ENCODE measurements at places on chromosomes 4 and X.
A peak's percentile ranks its signal among the peaks of the same experiment; 100 is the strongest.

- DNase-seq, result peak; percentile 91
These were observed 10.8 kb upstream of the HHIP start for GRCh38 chr4:144634978-144635747.

- DNase-seq, result no peak
These were observed 38.3 kb upstream of the CWH43 start for GRCh38 chr4:48947731-48948130.

DNA sequence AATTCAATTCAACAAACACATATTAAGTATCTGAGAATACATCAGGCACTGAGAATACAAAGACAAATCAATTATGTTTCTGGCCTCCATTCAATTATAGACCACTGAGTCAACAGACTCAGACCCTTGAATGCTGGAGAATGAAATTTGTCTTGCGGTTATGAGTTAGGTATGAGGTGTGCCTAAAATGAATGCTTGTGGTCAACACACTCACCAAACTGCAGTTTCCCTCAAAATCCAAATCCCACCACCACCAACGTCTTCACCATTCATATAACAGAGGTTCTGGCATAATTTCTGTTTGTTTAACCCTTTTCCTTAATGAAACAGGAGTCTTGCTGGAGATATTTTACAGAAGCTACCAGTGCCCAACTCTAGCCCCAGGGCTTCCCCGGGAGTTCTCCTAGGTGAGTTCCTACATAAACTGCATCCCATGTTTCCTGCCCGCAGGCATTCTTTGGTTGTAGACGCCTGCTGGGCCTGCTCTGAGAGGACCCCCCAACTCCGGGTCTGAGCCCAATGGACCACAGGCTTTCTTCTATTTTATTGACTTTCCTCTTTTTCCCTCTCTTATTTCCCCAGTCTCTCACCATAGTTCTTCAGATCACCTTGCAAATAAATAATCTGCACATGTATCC, 119.2 kb downstream of the DDX53 start:
- no peak for DNase-seq

- DNase-seq, result peak; percentile 49
These were observed 443.3 kb downstream of the GBA3 start for GRCh38 chr4:23135792-23136645.

DNA sequence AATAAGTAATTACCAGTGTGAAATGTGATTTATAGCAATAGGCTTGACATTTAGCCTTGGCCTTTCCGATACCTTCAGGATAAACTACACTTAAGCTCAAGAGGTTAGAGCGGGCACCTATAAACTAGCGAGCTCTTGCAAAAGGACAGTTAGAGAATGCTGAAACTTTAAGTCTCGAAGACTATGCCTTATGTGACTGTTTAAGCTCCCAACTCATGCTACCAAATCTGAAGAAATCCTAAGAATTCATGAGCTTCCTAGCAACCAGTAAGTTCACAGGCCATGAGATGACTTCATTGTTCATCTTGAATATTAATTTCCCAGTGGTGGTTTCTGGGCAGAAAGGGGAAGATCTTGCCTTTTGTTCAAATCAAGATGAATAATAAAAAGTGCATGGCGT, 4.7 kb downstream of the STOX2 start:
- no peak for DNase-seq

DNA sequence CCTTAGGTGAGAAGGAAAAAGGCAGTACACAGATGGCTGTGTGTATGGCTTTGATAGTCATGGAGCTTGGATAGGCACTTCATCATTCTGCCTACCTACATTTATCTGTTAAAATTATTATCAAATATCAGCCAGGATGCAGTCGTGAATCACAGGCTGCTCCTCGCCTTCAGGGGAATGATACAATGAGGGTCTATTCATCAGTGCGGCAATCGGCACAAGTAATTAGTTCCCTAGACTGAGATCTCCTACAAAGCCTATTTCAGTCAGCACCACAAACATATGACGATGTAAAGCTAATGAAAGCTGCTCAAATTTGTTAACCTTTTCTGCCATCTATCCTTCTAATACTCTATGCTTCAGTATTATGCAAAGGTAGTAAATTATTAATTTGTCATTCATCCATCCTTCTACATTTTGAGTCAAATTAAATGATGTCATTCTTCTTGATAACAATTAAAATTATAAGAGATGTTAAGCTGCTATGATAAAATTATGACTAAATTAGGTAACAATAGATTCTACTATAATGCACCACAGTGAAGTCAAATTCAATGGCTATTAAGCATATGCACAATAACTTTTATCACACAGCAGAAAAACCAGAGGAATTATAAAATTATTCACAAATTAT, 19.0 kb downstream of the MAB21L2 start:
- DNase-seq, result no peak

- DNase-seq, result no peak
These were observed 26.2 kb upstream of the ARHGEF6 start for GRCh38 chrX:136806891-136807410.

DNA sequence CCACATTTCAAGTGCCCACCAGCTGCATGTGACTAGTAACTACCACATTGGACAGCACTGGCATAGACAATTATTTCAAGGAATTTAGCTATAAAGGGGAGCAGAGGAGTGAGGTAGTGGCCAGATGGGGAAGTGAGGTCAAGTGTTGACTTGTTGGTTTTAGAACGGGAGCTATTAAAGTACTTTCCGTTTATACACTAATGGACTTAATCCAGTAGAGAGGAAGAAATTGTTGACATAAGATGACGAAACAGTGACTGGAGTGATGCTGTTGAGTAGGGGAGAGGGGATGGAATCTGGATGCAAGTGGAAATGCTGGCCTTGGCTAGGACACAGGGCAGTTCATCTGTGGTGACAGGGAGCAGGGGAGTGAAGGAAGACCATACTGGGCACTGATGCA, 154.4 kb downstream of the AMMECR1 start:
- no peak for DNase-seq

DNA sequence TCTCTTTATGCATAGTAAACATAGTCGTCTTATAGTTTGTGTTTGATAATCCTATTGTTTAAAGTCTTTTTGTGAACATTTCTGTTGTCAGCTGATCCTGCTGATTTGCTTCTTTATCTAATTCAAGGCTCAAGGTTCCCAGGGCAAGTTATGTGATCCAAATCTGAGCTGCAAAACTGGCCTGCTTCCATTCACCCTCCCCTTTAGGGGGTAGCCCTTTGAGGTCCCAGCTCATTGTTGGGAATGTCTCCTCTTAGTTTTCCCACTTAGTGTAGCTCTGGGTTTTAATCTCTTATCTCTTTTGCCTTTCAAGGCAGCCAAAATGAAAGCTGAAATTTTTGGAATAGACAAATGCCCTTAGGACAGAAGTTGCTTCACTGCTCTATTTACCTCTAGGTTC, 40.2 kb upstream of the MAGED1 start:
- DNase-seq, result no peak

GRCh38 chr4:52694936-52695335, 35.8 kb upstream of the USP46 start:
- no peak for DNase-seq
